Astrocyte of the hippocampus (primary cell): ENCODE measurements at places on chromosomes 3 and 15.
A peak's percentile ranks its signal among the peaks of the same experiment; 100 is the strongest.

DNA sequence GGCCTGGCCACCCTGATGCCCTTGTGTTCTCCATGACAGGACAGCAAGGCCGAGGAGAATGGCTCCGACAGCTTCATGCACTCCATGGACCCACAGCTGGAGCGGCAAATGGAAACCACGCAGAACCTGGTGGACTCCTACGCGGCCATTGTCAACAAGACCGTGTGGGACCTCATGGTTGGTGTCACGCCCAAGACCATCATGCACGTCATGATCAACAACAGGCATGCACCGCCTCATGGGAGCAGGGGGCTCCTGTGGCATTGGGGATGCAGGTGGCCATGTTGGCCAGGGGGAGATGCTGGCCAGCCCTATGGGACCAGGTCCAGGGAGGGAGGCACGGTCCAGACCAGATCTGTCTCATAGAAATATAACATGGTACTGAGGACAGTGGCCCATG, 62.9 kb downstream of the GOLGA8B start:
- DNase-seq = no peak

- DNase-seq = no peak
These were observed 24.6 kb downstream of the CDIN1 start for GRCh38 chr15:36603987-36604386.

GRCh38 chr3:16300881-16301359, 35.9 kb downstream of the OXNAD1 start:
- no peak for DNase-seq

GRCh38 chr15:98543237-98543636, 105.1 kb upstream of the IGF1R start:
- no peak for DNase-seq

GRCh38 chr3:142536519-142536918, 42.0 kb downstream of the ATR start:
- no peak for DNase-seq

- no peak for DNase-seq
These were observed 1.3 kb downstream of the CLPX start for GRCh38 chr15:65183865-65184159.

DNA sequence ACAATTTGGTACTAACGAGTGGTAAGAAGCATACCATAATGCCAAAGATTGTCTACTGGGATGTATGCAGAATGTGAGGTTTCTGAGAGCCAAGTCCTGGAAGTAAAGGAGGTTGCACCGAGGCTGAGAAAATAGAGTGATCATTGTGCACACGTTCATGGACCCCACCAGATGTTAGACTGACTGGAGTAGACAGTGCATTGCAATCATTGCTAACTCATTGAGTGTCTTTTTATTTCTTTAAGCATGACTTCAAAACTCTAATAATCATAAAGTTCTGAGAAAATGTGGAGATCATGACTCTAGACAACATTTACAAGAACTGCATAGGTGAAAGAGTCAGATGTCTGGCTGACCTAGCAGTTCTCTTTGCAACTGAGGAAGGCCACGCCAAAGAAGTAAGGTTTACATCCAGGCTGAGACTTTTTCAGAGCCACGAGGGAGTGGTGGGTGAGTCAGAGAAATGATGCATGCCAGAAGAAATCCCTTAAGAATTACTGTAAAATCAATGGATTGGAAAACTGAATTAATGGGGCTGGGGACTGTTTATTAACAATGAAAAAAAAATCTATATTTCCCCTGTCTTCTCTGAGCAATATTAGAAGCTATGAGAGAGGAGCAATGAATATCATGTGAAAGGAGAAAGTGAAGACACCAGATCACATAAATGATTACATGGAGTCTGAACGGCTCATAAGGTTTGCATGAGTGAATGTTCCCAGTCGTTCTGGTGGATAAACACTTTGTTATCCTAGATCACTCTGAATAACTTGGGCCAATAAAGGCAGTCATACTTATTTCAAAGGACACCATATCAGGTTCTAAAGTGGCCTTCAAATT, 76.0 kb upstream of the SLC25A26 start:
- peak; percentile 58 for DNase-seq

GRCh38 chr15:40630313-40630712, 36.3 kb downstream of the KNL1 start:
- DNase-seq = peak; percentile 1
